ENCODE measurements at places on chromosomes 13 and 19. TPM values are rescaled to one million over a fixed set of nuclear protein-coding genes. Genes with fewer than 3 reads are reported as not detected.

FOXA3 gene
- total RNA-seq = not detected

DNA sequence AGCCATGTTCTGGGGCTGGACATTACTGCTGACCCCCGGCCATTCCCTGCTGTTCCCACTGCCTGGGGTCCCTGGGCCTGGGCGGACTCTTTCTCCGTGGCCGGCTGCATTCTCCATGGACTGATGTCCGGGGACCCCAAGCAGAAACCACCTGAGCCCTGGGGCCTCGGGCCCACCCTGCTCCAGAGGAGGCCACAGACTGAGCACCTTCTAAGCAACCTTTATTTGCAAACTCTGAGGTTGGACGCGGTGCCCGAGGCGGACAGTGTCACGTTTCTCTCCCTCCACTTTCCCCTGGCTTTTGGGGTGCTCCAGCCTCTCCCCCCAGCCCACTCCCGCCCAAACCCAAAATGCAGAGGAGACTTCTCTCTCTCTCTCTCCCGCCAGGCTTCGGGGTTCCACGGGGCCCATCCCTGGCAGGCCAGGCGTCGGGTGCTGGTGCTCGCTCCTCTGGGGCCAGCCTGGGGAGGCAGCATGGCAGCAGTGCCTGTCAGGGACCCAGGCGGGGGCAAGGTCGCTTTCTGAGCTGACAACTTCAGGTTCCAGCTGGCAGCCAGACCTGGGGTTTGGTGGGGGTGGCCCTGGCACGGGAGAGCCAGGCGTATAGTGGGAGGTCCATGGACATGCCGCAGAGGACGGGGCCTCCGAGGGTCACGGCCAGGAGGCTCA is 2.3 kb upstream of the C19orf25 start:
- no peak for DNase-seq

CCDC159 gene
- 22.6 TPM for total RNA-seq

DNA sequence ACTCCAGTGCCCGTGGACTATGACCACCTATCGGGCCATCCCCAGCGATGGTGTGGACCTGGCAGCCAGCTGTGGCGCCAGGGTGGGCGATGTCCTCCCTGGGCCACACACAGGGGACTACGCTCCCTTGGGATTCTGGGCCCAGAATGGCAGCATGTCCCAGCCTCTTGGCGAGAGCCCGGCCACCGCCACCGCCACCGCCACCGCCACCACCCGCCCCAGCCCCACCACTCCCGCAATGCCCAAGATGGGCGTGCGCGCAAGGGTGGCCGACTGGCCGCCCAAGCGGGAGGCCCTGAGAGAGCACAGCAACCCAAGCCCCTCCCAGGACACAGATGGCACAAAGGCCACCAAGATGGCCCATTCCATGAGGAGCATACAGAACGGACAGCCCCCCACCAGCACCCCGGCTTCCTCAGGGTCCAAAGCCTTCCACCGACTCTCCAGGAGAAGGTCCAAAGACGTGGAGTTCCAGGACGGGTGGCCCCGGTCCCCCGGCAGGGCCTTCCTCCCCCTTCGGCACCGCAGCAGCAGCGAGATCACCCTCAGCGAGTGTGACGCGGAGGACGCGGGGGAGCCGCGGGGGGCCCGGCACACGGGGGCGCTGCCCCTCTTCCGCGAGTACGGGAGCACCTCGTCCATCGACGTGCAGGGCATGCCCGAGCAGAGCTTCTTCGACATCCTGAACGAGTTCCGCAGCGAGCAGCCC is 142.3 kb downstream of the DPF1 start:
- no peak for DNase-seq

DNA sequence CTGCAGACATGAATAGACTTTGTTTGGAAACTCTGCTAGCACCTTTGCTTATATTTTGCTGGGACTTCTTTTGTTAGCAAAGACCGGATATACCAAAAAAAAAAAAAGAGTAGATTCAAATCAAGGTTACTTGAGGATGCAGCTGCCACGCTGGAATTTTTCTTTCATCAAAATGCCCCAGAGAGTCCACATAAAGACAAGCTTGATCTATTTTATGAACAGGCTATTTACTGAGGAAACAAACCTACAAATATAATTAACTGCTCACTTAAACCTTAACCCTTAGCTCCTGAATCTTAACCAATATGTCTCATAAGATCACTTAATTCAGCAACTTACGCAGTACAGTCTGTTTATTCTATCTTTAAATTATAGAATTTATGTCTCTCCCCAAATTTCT is 27.1 kb upstream of the DOCK9 start:
- DNase-seq = no peak

CACNA1A gene
- total RNA-seq = 0.77 TPM
